A549 treated with ZK216348 at 1 μM for 4 hours (cell line): ENCODE measurements at places on chromosomes 3 and 15. TPM values are rescaled to one million over a fixed set of nuclear protein-coding genes. Genes with fewer than 3 reads are reported as not detected.

Gene ANKRD34C
- total RNA-seq, result not detected in 5 replicates

Gene CACNA2D3
- total RNA-seq, result 0.04 to 0.29 TPM (median 0.07 TPM) in 3 of 5 replicates, not detected in the others

Gene KCNMB2
- total RNA-seq, result not detected in 5 replicates

Gene ALPK3
- total RNA-seq, result 0.12 to 0.31 TPM (median 0.18 TPM) in 4 of 5 replicates, not detected in the other

Gene FETUB
- total RNA-seq, result 0.14 to 0.34 TPM (median 0.28 TPM) in 3 of 5 replicates, not detected in the others

Gene ITPKA
- total RNA-seq, result 2.0 to 4.3 TPM (median 3.3 TPM) in 5 replicates

Gene C3orf62
- 1.7 to 2.6 TPM (median 2.0 TPM) in 5 replicates for total RNA-seq

Gene PCSK6
- 8.8 to 12.2 TPM (median 10.7 TPM) in 5 replicates for total RNA-seq

Gene C2CD4A
- 0.09 to 0.18 TPM (median 0.15 TPM) in 4 of 5 replicates, not detected in the other for total RNA-seq

Gene MORC1
- not detected in 5 replicates for total RNA-seq

Gene CCDC33
- 5.7 to 8.6 TPM (median 7.2 TPM) in 5 replicates for total RNA-seq

Gene TMEM207
- total RNA-seq, result not detected in 5 replicates

Gene CHRD
- 0.07 to 0.42 TPM (median 0.15 TPM) in 5 replicates for total RNA-seq

Gene MESP1
- 1.1 to 10.2 TPM (median 5.1 TPM) in 5 replicates for total RNA-seq

Gene CSTA
- 0.71 to 1.5 TPM (median 0.88 TPM) in 5 replicates for total RNA-seq

Gene PHLDB2
- total RNA-seq, result 12.5 to 28.2 TPM (median 25.4 TPM) in 5 replicates

Gene LRRC31
- total RNA-seq, result not detected in 5 replicates

Gene P2RY1
- total RNA-seq, result 0.34 to 0.57 TPM (median 0.54 TPM) in 5 replicates

Gene KNG1
- total RNA-seq, result 0.09 TPM in 1 of 5 replicates, not detected in the others

Gene TOPBP1
- total RNA-seq, result 21.1 to 32.5 TPM (median 26.9 TPM) in 5 replicates

Gene SEC61A1
- 97.2 to 132 TPM (median 129 TPM) in 5 replicates for total RNA-seq

Gene GPR87
- 1.3 to 3.1 TPM (median 2.0 TPM) in 5 replicates for total RNA-seq
